ENCODE measurements at places on chromosomes 4 and X.

DNA sequence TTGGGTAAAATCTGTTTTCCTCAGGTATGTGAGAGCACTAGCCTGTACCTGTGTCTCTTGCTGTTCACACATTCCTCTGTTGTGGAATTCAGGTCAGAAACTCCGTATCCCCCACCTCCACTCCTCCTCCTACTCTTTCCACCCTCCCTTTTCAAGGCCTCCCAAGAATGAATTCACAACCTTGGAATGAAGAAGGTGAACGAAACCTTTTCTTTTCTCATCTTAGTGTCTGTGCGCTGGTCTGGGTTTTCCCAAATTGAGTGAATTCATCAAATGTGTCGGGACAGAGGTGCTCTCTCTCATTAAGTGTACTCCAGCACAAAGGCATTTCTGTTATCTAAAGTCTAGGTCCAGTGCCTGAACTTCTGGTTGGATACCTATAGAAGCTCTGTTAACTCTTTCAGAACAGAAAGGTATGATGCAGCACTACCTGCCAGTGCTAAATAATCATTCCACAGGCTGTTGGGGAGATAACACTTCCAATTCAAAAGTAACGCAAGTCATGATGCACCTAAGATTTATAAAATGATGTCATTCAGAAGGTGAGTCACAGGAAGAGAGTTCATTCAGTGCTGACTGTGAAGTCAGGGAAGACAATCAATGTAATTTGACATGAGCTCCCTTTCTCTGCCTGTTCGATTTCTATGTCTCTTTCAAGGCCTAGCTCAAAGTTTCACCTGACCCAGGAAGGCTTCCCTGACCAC is 41.9 kb downstream of the COL4A6 start:
- no peak for DNase-seq

GRCh38 chrX:107505223-107505622 is 55.8 kb downstream of the FRMPD3 start:
- DNase-seq = no peak

DNA sequence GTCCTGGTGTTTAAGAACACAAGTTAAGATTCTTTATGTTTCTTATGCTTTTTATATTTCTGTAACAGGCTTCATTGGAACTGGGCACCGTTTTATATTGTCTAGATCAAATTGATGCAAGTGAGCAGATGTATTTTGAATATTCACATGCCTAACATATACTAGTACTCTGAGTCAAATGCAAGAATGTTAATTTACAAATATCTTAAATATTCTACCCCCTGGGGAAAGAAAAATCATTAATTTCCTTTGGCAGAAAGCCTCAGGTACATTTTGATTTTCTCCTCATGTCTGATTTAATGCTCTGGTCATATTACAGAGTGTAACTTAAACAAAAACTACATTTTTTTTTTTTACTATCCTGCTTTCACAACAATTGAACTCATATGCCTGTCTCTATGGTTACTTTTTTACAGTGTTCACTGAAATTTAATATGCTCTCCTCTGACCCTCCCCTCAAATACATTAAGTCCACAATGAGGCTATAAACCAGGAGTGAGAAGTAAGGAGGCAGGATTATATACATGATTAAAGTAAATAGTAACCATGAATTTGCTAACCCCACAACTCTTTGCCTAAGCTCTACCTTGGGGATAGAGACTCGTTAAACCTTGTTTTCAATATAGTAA is 2.4 kb upstream of the NSUN7 start:
- no peak for DNase-seq

- DNase-seq = no peak
Measured at GRCh38 chr4:42914937-42915336, 22.4 kb downstream of the GRXCR1 start.

DNA sequence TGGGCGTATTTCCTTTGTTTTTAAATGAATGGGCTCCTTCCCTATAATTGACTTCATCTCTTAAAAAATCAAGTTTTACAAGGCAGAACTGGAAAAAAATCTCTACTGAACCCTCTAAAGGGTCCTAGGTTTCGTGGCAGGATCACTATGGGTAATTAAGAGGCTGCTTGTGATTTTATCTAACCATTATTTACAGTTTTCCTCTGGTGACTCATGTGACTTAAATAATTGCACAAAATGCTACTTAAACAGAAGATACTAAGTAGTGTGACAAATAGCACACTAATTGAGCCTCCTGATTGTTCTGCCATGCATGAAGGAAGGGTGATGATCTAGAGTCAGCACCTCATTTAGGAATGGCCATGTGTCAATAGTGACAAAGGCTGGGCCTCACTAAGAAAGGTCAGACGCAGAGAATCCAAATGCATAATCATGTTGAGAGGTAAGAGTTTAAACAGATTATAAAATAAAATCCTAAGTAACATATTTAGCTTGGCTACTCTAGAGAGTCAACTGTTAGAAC is 35.5 kb downstream of the OFD1 start:
- no peak for DNase-seq

- peak; percentile 54 for DNase-seq
Measured at GRCh38 chrX:120791013-120791643, 84.5 kb downstream of the CT47B1 start.

- no peak for DNase-seq
Measured at GRCh38 chrX:17601441-17602200, 135.7 kb upstream of the SCML1 start.

All from psoas muscle (tissue), 8 donors.